ENCODE measurements at places on chromosomes 6 and 20. TPM values are rescaled to one million over a fixed set of nuclear protein-coding genes. Genes with fewer than 3 reads are reported as not detected.

DNA sequence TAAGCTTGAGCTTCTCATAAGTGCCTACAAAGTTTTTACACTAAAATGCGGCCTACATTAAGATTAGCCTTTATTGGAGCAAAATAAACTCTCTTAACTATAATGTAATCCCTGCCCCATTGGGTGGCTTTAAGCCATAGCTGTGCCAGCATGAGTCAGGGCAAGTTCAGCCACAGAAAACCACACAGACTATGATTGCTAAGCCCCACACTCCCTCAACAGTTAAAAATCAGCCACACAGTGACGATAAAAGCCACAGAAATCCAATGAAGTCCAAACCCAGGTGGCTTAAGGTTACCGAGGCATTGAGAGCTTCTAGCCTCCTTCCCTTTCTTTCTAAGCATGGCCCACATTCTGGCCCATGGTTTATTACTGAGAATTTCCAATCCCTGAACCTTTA is 61.6 kb downstream of the GRM1 start:
- DNase-seq, result no peak
- no peak overlapping the region for H3K4me3 ChIP-seq
- no peak overlapping the region for H3K27ac ChIP-seq
- H3K4me1 ChIP-seq, result no peaks in the 10 kb centered on the region
- no peaks in the 10 kb centered on the region for H3K27me3 ChIP-seq

GRCh38 chr20:47391276-47392010 is 34.9 kb upstream of the ZMYND8 start:
- no peak for DNase-seq
- no peaks in the 10 kb centered on the region for H3K4me1 ChIP-seq
- no peaks in the 10 kb centered on the region for H3K27me3 ChIP-seq
- no peak overlapping the region for H3K4me3 ChIP-seq

DNA sequence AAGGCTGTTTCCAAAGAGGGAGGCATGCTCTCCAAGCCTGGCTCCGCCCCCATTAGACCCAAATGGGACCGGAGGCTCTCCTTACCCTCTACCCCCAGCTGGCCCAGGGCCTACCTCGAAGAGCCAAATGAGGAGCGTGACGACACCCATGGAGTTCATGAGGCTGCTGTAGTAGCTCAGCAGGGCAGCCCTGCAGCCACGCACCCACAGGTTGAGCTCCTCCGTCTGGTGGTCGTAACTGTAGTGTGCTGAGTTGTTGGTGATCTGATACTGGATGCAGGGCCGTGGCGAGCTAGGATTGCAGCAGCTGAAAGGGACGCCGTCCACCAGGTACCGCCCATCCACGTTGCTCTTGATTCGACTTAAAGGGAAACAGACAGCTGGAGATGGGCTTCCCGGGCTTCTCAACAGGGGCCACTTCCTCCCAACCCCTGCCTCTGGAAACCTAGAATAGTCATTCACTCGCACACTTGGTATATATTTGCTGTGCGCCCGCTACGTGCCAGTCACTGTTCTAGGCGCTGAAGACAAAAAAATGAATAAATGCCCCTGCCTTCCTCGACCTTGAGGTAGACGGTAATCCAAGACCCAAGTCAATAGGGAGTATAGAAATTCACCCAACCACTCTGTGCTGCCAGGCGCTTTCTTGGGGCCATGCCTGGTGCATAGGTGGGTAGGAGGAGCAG is 18.0 kb downstream of the PRPH2 start:
- no peaks in the 10 kb centered on the region for H3K36me3 ChIP-seq
- H3K27ac ChIP-seq, result no peak overlapping the region
- H3K27me3 ChIP-seq, result no peaks in the 10 kb centered on the region
- no peak for DNase-seq

GRCh38 chr6:39997101-39997635 is 62.9 kb upstream of the MOCS1 start:
- no peaks in the 10 kb centered on the region for H3K27me3 ChIP-seq
- H3K4me3 ChIP-seq, result no peak overlapping the region
- no peaks in the 10 kb centered on the region for H3K4me1 ChIP-seq
- no peaks in the 10 kb centered on the region for H3K36me3 ChIP-seq
- no peak for DNase-seq

GRCh38 chr6:82072751-82073150 is 174.8 kb downstream of the IBTK start:
- H3K27ac ChIP-seq, result no peak overlapping the region
- DNase-seq, result no peak
- no peaks in the 10 kb centered on the region for H3K4me1 ChIP-seq
- H3K36me3 ChIP-seq, result no peaks in the 10 kb centered on the region
- no peaks in the 10 kb centered on the region for H3K27me3 ChIP-seq

GRCh38 chr6:161188547-161189465 is 85.1 kb downstream of the AGPAT4 start:
- no peaks in the 10 kb centered on the region for H3K27me3 ChIP-seq
- no peak overlapping the region for H3K4me3 ChIP-seq
- H3K36me3 ChIP-seq, result peaks cover 21% of the 10 kb centered on the region
- no peak for DNase-seq

The GSTA5 gene
- total RNA-seq, result not detected

GRCh38 chr6:6741264-6741663 is 152.7 kb downstream of the LY86 start:
- H3K36me3 ChIP-seq, result no peaks in the 10 kb centered on the region
- H3K4me3 ChIP-seq, result no peak overlapping the region
- H3K27me3 ChIP-seq, result peaks cover 4% of the 10 kb centered on the region
- H3K4me1 ChIP-seq, result no peaks in the 10 kb centered on the region
- DNase-seq, result no peak

- no peak overlapping the region for H3K4me3 ChIP-seq
- no peak for DNase-seq
- H3K36me3 ChIP-seq, result no peaks in the 10 kb centered on the region
- no peaks in the 10 kb centered on the region for H3K4me1 ChIP-seq
- no peaks in the 10 kb centered on the region for H3K27me3 ChIP-seq
Observed at GRCh38 chr6:137722749-137723272, 144.2 kb upstream of the TNFAIP3 start.

GRCh38 chr20:43893930-43894329 is 20.7 kb upstream of the TOX2 start:
- no peak overlapping the region for H3K27ac ChIP-seq
- H3K4me1 ChIP-seq, result no peaks in the 10 kb centered on the region
- H3K36me3 ChIP-seq, result no peaks in the 10 kb centered on the region
- no peaks in the 10 kb centered on the region for H3K27me3 ChIP-seq
- H3K4me3 ChIP-seq, result no peak overlapping the region

DNA sequence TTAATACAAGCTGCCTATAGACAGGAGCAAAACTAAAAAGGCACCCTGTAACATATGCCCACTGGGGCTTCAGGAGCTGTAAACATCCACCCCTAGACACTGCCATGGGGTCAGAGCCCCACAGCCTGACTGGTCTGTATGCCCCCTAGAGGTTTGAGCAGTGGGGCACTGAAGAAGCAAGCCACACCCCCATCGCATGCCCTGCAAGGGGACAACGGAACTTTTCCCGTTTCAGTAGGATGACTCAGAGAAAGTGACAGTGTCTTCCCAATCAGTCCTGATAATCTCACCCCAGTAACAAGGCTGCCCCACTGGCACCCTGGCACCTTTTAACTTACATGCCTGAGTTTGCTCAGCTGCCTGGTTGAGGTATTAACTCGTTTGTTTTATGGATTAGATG is 35.9 kb downstream of the BEND3 start:
- H3K4me3 ChIP-seq, result no peak overlapping the region
- H3K4me1 ChIP-seq, result no peaks in the 10 kb centered on the region
- no peaks in the 10 kb centered on the region for H3K36me3 ChIP-seq
- no peaks in the 10 kb centered on the region for H3K27me3 ChIP-seq
- no peak overlapping the region for H3K27ac ChIP-seq
- no peak for DNase-seq

DNA sequence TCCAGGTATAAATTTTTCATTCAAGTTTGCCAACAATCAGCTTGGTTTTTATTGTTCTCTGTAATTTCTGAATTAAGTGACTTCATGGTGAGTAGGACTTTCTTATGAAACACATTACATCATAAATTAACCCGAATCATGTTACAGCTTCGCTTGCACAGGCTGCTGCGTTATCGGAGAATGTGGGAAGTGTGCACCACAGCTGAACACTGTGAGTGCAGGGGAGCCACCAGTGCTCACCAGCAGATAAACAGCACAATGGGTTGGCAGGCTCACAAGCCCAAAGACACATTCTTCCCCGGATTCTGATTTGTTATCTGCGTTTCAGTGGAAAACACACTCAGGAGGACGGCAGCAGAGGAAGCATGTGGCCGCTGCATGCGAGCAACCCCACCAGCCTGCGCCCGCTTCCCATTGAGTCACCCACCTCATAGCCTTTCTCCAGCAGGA is 121.1 kb downstream of the GMDS start:
- no peaks in the 10 kb centered on the region for H3K27me3 ChIP-seq
- H3K36me3 ChIP-seq, result no peaks in the 10 kb centered on the region
- no peak overlapping the region for H3K4me3 ChIP-seq
- DNase-seq, result no peak

The ALDH8A1 gene
- 3.1 TPM for total RNA-seq

- no peak overlapping the region for H3K4me3 ChIP-seq
- H3K4me1 ChIP-seq, result no peaks in the 10 kb centered on the region
- DNase-seq, result peak; percentile 69
- H3K27me3 ChIP-seq, result no peaks in the 10 kb centered on the region
- H3K27ac ChIP-seq, result peak overlapping the region; percentile 56
Observed at GRCh38 chr20:1934721-1935573, 39.7 kb downstream of the SIRPA start.

- H3K27ac ChIP-seq, result no peak overlapping the region
- H3K4me1 ChIP-seq, result no peaks in the 10 kb centered on the region
- H3K27me3 ChIP-seq, result no peaks in the 10 kb centered on the region
- peak; percentile 32 for DNase-seq
- H3K36me3 ChIP-seq, result no peaks in the 10 kb centered on the region
Observed at GRCh38 chr6:138588805-138589434, 89.6 kb upstream of the NHSL1 start.

DNA sequence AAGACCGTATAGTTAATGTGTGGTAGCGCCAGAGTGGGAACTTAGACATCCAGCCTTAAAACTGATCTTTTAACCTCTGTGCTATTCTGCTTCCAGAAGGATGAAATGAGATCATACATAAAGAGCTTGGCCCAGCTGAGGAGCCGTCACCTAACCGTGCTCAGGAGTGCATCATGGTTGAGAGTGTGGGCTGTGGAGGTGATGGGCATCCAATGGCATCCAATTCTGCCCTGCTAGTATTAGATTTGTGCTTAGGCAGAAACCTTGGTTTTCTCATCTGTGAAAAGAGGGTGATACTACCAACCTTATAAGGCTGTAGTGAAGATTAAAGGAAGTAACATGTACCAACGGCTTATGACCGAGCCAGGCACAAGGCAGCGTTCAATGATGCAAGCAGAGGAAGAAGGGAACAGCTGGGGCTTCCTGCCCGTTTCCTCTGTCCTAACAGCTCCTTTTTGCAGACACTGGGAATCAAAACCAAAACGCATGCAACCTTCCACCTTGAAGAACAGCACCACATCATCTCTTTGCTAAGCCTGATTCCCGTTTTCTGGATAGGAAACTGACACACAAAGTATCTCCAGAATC is 1.3 kb downstream of the SLC22A16 start:
- H3K27me3 ChIP-seq, result no peaks in the 10 kb centered on the region
- DNase-seq, result peak; percentile 35
- no peak overlapping the region for H3K27ac ChIP-seq

DNA sequence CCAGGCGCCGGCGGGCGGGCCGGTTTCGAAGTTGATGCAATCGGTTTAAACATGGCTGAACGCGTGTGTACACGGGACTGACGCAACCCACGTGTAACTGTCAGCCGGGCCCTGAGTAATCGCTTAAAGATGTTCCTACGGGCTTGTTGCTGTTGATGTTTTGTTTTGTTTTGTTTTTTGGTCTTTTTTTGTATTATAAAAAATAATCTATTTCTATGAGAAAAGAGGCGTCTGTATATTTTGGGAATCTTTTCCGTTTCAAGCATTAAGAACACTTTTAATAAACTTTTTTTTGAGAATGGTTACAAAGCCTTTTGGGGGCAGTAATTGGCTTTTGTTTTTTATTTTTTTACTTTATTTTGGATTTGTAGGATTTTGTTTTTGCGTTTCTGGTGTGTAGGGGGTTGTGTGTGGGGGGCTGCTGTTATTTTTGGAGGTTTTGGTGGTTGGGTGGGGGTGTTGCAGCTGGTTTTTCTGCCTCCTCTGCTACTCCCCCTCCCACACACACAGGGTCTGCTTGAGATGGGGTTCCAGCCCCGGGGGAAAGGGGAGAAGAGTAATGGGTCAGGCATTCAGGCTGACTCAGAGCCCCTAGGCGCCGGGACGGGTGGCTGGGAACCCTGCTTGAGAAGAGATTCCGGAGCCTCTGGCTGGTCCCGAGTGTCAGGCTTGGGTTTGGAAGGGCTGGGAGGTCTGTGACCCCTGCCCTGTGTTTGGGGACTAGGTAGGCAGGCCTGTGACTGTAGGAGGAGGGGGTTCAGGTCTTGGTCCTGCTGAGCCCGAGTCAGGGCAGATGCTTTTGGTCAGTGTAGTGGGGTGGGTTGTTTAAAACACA is 2.0 kb downstream of the CEBPB start:
- peak overlapping the region; percentile 97 for H3K27ac ChIP-seq
- no peaks in the 10 kb centered on the region for H3K27me3 ChIP-seq
- H3K4me3 ChIP-seq, result peak overlapping the region; percentile 91
- peaks cover 3% of the 10 kb centered on the region for H3K36me3 ChIP-seq

DNA sequence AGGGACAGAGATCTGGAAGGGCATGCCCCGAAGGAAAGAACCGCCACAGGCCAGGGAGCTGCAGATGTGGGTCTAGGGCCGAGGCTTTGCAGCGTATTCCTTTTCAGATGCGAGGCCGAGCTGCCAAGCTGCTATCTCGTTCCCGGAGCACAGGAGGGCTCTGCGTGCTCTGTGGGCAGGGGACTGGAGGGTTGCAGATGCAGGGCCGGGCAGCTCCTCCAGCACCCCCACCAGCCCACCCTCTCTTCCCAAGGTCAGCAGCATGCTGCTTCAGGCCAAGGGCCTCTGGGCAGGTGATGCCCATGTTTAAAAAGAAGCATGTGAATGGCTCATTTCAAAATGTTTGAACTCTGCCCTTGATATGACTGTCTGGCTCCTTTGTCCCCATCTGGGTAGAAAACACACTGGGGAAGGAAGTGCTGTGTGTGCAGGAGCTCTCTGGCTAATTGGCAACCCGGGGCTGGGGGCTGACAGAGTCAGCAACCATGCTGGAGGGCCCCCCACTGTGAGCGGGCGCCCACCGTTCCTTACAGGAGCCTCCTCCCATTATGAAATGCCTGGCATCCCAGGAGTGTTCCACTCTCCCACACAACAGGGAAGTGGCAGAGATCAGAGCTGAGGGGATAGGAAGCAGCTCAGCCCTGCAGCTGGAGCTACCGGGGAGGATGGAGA is 353.3 kb downstream of the ZFAND3 start:
- DNase-seq, result no peak
- H3K4me3 ChIP-seq, result no peak overlapping the region
- H3K4me1 ChIP-seq, result no peaks in the 10 kb centered on the region
- H3K27ac ChIP-seq, result no peak overlapping the region
- no peaks in the 10 kb centered on the region for H3K27me3 ChIP-seq

DNA sequence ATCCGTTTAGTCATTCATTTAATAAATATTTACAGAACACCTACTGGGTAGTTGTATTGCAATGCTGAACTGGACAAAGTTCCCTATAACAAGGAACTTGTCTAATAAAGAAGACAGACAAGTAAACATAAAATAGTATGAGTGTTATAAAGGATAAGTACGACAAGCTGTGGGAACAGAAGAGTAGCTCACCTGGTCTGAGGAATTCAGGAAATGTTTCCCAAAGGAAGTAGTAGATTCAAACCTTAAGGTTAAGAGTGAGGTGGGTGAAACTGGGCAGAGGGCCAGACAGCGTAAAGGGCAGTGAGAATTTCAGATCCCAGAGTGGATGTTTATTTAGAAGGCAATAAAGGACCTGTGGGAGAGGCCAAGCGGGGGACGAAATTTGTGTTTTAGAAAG is 72.3 kb upstream of the CD2AP start:
- no peak overlapping the region for H3K27ac ChIP-seq
- no peaks in the 10 kb centered on the region for H3K27me3 ChIP-seq
- H3K4me3 ChIP-seq, result no peak overlapping the region

All from tibial nerve (tissue), 4 donors.